ENCODE measurements at places on chromosomes 5 and 9.

- no peak for DNase-seq
These were observed 406.3 kb downstream of the IRX1 start for GRCh38 chr5:4001758-4002533.

- no peak for DNase-seq
These were observed 14.3 kb upstream of the TIFAB start for GRCh38 chr5:135466178-135467050.

DNA sequence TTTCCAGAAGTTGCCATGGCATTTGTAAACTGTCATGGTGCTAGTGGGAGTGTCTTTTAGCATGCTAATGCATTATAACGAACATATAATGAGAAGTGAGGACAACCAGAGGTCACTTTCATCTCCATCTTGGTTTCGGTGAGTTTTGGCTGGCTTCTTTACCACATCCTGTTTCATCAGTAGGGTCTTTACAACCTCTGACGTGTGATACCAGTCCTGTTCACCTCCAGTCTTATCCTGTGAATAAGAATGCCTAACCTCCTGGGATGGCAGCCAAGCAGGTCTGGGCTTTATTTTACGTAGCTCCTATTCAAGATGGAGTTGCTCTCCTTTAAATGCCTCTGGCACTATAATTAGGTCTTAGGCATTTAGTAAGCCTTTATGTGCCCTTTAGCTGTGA lies 20.4 kb upstream of the RFK start:
- DNase-seq: no peak

- DNase-seq: no peak
These were observed 115.9 kb downstream of the ACTBL2 start for GRCh38 chr5:57366744-57367143.

DNA sequence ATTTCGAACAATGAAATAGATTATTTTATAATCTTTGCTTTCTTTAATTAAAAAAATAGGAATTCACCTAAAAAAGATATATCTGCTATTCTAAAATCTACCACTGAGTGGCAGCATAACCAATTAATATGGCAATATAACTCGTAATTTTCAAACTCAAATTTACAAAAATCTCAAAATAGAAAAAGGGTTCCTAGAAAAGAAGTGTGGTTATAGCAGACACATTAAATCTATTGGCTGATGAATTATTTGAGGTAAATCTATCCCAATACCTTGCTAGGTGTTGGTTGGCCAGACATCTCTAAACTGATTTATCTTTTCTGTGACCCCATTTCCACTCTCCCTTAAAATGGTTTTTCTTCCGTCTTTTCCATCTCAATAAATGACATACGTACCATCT lies 30.2 kb upstream of the NRG2 start:
- DNase-seq: no peak

GRCh38 chr9:110081395-110081794 lies 126.6 kb downstream of the C9orf152 start:
- DNase-seq: no peak

- peak; percentile 46 for DNase-seq
These were observed 694 bp downstream of the RMI1 start for GRCh38 chr9:83981126-83981871.

DNA sequence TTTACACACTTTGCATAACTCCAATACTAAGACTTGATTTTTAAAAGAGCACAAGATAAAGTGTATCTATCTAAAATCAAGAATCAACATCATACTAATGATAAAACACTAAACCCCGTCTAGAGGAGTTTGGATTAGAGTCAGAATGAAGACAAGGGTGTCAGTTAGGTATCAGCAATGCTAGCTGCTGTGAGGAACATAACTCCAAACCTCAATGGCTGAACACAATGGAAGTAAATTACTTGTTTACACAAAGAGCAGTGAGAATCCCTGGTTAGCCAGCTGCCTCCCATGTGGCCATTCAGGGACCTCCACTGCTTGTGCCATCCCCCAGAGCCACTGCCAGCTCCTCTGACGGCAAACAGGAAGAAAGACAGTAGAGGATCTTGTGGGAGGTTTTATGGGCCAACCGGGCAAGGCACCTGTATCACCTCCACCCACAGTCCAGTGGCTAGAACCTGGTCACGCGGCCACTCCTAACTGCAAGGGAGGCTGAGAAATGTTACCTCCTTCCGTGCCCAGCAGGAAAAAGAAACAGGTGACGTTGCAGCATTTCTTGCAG lies 24.0 kb upstream of the GRHPR start:
- DNase-seq: no peak

GRCh38 chr5:133756036-133756435 lies 143.7 kb upstream of the FSTL4 start:
- DNase-seq: no peak

DNA sequence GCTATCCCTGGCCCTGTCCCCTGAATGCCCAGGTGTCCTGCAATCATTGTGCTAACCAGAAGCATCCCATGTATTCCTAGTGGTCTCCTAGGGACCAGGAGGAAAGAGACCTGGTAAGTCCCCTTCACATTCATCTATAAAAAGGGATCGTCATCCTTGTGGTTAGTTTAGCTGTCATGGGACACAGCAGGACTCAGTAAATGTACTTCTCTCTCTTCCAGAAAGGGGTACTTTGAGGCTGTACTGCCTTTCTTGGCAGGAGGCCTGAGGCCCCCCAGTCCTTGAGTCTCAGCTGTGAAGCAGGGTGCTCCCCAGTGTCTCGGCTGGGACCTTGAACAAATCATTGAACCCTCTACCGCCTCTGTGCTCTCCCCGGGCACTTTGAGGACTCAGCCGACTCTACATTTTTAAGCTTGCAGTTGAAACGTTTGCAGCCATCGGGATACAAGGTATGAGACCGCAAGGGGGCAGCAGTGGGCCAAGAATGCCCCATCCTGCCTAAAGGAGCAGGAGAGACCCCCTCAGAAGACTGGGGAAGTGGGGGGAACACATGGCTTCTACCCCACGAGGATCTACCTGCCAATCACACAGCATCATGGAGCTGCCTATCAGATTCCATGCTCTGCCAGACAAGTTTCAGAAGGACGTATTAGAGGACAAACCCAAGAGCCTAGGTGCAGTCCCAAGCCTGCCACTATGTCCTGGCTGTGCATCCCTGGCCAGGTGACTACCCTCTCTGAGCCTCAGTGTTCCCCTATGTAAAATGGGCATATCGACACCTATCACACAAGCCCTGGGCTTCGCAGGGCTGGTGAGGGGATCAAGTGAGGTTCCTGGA lies 2.4 kb upstream of the PHYKPL start:
- DNase-seq: no peak

- DNase-seq: no peak
These were observed 7.4 kb upstream of the SHROOM1 start for GRCh38 chr5:132837868-132838267.

DNA sequence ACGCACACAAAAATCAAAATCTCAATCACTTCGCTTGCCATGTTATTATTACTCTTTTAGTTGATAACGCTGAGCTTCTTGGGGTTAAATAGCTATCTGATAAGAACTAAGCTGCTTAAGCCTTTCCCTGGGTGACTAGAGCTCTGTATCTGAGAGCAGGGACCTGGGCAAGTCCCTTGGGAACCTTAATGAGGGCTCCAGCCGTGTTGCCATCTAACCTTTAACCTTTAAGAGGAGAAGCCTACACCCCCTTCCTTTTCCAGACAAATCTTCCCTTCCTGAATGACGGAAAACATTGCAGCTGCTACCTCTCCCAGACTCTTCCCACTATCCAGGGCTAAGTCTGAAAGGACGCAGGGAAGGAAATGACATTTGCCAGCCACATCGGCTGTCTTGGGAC lies 216.5 kb upstream of the RAI14 start:
- DNase-seq: no peak

- DNase-seq: no peak
These were observed 7.3 kb upstream of the NR4A3 start for GRCh38 chr9:99814359-99814758.

DNA sequence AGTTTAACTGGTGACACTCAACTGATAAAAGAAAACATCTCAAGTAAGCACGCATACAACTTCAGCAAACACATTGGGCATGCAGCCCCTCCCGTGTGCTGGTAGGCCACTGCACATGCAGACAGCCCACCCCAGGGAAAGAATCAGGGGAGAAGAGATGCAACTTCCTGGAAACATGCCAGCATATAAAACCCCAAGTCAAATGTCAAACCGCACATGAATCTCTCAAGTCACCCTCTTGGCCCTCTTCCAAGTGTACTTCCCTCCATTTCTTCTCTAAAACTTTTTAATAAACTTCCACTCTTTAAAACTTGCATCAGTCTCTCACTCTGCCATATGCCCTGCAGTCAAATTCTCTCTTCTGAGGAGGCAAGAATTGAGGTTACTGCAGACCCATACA lies 732.7 kb downstream of the SEMA5A start:
- no peak for DNase-seq

GRCh38 chr5:9894571-9895301 lies 264.6 kb upstream of the TAS2R1 start:
- no peak for DNase-seq

DNA sequence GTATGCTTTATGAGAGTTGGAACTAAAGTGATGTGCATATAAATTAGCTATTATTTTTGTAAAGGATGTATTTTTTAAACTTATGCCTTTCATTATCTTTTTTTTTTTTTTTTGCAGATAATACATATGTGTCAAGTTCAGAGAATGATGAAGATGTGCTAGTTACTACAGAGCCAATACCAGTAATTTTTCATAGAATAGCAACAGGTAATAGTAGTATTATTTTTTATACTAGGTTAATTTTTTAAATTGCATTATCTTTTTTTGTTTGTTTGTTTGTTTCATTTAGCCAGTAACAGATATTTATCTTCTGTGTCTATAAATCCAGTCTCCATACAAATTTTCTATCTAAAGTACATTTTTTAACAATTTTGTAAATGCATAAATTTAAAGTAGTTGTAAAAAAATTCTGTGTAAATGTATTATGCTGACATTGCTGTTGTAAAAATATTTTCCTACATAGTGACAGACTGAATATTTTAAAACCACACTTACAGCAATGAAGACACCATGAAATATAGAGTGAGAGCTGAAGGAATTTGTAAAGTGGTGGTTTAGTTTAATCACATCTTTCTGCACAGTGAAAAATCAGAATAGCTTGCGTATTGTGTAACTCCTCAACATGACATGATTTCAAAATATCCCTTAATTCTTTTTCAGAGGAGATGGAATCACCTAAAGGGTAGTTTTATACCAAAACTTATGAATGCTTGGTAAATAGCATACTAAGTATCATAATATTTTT lies 93.3 kb downstream of the PARP8 start:
- no peak for DNase-seq

DNA sequence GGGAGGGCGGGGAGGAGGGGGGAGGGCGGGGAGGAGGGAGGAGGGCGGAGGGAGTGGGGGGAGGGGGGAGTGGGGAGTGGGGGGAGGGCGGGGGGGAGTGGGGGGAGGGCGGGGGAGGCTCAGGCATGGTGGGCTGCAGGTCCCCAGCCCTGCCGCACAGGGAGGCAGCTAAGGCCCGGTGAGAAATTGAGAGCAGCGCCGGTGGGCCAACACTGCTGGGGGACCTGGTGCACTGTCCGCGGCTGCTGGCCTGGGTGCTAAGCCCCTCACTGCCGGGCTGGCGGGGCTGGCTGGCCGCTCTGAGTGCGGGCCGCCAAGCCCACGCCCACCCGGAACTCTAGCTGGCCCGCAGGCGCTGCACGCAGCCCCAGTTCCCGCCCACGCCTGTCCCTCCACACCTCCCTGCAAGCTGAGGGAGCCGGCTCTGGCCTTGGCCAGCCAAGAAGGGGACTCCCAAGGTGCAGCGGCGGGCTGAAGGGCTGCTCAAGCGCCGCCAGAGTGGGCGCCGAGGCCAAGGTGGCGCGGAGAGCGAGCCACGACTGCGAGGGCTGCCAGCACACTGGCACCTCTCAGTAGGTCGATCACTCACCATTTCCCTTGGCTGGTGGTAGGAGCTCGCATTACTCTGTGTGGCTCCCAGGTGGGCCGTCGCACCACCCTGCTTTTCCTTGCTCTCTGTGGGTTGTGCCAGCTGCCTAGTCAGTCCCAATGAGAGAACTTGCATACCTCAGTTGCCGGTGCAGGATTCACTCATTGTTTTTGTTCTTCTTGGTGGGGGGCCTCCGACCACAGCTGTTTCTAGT lies 160.2 kb downstream of the CNTLN start:
- DNase-seq: no peak

GRCh38 chr9:135223831-135224230 lies 136.4 kb downstream of the OLFM1 start:
- DNase-seq: no peak

GRCh38 chr5:162274679-162275078 lies 207.1 kb downstream of the GABRG2 start:
- DNase-seq: no peak

DNA sequence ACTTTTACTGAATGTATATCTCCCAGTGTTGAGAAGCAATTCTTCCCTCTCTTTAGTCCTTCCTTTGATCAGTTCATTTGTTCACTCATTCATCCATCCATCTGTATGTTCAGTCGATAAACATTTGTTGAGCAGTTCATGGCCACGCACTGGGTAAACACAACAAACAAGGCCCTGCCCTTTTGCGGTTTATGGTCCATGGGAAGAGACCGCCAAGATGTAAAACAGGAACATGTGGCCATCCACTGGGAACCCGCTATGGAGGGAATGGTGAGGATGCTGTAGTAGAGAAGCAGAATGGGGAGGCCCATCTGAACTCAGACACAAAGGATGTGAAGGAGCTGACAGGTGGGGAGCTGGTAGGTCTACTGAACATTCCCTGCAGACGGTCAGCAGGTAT lies 102.7 kb upstream of the SPRY4 start:
- DNase-seq: no peak

DNA sequence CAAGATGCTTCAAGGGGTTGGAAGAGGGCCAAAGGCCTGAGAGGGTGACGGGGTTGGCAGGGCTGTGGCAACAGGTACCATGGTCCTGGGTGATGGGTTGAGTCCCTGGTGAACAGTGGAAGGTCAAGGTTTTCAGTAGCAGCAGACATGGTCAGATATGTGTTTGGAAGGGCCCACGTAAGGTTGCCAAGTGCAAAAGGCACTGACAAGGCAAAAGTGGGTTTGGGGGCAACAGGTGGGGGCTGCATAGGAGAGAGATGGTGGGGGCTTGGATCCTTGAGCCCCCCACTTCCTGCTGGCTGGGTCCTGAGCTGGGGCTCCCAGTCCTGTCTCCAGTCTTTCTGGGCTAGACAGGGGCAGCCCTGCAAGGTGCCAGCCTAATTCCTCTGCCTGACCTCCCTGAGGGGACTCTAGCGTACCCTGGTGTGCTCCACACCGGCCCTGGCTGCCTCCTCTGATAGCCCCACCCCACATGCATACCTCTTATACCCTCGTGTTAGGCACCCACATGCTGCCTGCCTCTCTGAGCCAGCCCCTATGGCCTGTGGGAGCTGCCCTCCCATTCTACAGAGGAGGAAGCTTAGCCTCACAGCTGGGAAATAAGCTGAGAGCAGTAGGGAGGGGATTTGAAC lies 20.9 kb upstream of the NSD1 start:
- no peak for DNase-seq

DNA sequence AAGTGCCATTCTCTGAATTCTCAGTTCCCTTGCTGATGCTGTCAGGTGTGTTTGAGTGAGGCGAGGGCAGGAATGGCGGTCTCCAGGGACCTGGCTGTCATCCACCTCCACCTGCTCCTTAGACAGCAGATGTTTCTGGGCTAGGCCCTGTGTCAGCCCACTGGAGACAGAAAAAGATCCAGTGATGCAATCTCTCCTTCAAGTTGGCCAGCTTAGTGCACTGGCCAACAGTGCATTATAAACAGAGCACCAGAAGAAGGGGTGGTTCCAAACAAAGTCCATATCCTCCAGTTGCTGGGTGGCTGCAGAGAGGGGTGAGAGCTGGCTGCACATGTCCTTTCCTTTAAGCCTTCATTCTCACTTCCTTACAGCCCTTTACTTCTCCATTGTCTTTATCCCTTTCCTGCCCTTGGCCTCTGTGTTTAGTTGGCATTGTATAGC lies 26.5 kb downstream of the NANS start:
- no peak for DNase-seq
